Suppressor macrophage treated with lipopolysaccharide for 4 hours (primary cell): ENCODE measurements at places on chromosomes 2 and 18.

- DNase-seq, result no peak
These were observed 131.6 kb downstream of the BCL2 start for GRCh38 chr18:63187791-63188460.

- no peak for DNase-seq
These were observed 180.6 kb upstream of the EPAS1 start for GRCh38 chr2:46116553-46116991.

DNA sequence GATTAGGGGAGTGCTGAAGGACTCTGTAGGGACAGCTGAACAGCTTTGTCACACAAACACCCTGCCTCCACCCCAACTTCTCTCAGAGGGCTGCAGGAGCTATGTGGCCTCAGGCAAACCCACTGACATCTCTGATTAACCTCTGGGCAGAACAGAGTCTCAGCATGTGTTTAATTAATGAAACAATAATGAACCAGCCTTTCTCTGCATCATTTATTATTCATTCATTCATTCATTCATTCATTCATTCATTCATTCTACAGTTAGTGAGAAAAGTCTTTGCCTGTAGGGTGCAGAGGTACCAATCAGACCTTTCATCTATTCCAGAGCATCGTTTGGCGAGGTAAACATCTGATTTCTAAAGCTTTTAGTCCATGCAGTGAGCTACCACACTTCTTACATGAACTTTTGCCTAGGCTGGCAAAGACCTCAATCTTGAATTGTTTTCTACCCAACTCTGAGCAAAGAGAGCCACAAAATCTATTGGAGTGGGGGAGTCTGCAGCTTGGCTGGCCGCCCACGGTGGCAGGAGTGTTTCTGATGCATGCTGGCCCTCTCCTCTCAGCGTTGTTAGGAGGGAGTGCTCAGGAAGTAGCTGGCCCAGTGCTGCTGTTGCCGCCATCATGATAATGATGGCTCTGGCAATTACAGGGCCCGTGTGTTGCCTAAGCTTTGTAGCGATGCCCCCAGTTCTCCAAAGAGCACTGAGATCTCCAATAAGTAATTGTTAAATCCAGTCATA lies 198.9 kb downstream of the SMAD7 start:
- no peak for DNase-seq

GRCh38 chr2:179180242-179180641 lies 84.4 kb downstream of the SESTD1 start:
- DNase-seq, result no peak

DNA sequence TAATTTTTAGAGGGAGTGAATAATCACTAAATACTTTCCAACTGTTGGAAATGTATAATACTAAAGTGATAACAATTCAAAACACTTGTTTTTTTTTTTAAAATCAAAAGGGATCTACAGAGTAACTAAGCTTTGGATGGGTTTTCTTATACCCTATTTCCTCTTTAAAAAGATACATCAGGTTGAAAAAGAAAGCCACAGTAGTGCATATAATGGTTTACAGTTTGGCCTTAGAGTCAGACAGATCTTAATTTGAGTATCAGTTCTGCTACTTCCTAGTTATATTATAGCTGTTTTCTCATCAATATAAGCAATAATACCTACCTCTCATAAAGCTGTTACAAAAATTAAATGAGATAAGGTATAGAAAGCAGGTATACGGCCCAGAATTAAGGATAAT lies 28.5 kb downstream of the PSME4 start:
- no peak for DNase-seq

DNA sequence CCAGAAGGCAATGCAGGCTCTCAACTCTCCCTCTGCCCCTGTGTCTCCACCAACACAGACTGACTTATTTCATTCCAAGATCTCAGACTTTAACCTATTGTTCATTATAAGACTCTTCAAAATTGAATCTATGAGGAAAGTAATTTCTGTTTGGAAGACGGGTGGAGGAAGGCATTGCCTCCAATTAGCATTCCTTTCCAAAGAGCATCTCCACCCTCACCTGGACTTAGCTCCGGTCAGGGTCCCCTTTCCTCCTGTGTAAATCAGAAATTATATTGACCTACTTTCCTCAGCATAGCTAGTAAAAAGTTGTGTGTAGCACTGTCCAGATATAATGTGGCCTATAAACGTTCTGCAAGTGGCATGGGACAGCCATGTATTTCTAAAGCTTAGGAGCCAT lies 230.4 kb upstream of the ACVR2A start:
- no peak for DNase-seq
